Calu3 (cell line): ENCODE measurements at places on chromosomes 1 and 21.

DNA sequence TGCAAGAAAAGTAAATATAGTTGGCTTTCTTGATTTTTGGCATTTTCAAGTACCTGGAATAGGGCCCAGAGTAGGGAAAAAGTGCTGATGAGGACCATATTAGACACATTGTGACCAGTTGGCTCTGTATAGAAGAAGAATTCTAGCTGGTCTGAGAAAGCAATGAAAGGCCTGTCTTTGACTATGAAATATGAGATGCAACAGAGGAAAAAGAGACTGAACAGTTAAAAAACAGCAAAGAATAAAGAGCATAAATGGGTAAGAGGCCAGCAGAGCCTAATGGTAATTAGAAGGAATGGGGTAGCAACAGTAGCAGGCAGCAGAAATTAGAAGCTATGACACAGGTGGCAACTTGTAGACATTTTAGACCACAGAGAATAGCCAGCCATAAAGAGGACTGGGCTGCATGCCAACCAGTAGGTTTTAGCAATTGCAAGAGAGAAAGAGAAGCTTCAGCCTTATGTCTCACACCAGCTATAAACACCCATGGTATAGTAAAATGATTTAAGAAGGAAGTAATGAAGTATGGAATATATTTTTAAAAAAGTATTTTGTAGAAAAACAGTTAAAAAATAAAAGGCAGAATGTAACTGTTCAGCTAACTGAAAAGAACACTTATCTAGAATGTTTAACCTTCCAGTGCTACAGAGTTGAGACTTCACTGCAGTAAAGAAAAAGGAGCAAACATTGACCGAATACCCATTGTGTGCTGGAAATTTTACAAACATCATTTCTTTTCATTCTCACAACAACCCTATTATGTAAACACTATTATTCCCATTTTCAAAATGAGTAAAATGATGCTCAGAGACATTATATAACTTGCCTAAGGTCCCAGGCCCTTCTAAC, 114.1 kb downstream of the LHX4 start:
- H3K27me3 ChIP-seq = no peaks in the 10 kb centered on the region
- H3K27ac ChIP-seq = no peak overlapping the region
- DNase-seq = no peak
- H3K36me3 ChIP-seq = peaks cover 5% of the 10 kb centered on the region
- H3K4me1 ChIP-seq = peaks cover 9% of the 10 kb centered on the region
- no peak overlapping the region for H3K4me3 ChIP-seq

- no peaks in the 10 kb centered on the region for H3K27me3 ChIP-seq
- H3K4me1 ChIP-seq = peaks cover 25% of the 10 kb centered on the region
- H3K4me3 ChIP-seq = peak overlapping the region; percentile 61
- H3K36me3 ChIP-seq = peaks cover 25% of the 10 kb centered on the region
- DNase-seq = peak; percentile 66
Measured at GRCh38 chr1:15424146-15424667, 14.0 kb upstream of the CTRC start.

DNA sequence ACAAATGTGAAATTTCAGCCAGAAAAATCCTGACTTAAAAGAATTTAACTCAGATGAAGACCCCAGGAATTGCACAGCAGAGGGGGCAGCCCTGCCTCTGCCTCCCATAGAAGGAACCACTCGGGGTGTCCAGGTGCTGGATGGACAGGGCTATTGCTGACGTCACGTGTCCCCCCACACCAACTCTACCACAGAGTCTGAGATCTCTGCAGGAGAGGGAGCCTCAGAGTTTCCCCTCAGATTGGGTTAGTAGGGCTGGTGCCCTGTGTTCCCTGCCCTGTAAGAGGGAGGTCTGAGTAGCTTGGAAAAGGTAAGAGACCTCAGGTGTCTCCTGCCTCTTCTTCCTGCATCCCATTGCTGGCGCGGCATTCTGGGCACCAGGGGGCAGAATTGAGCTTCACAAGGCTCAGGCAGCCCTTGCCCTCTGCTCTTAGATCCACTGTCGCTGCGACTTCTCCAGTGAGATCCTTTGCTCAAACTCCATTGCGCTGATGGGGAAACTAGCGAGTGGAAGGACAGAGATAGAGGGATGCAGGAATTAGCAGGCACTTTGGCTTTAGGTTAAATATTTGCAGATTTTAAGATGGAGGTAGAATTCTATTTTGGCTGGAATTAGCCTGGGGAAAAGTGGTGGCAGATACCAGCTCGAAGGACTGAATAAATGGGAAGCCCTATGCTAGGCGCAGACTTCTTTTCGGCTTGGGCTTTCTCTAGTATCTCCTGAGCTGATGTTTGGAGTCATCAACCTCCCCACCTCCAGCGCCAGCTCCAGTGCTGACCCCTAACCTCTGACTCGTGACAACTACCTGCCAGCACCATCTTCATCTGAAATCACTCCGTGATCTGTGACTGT, 42.8 kb upstream of the DMBX1 start:
- H3K36me3 ChIP-seq = peaks cover 4% of the 10 kb centered on the region
- H3K4me3 ChIP-seq = no peak overlapping the region
- DNase-seq = peak; percentile 87
- H3K27me3 ChIP-seq = peaks cover 75% of the 10 kb centered on the region
- H3K27ac ChIP-seq = no peak overlapping the region

GRCh38 chr1:177546346-177546745, 375.6 kb downstream of the BRINP2 start:
- H3K4me3 ChIP-seq = no peak overlapping the region
- H3K27me3 ChIP-seq = no peaks in the 10 kb centered on the region
- H3K36me3 ChIP-seq = no peaks in the 10 kb centered on the region
- H3K27ac ChIP-seq = no peak overlapping the region
- H3K4me1 ChIP-seq = no peaks in the 10 kb centered on the region

GRCh38 chr21:44878053-44878982, 4.8 kb upstream of the PTTG1IP start:
- H3K36me3 ChIP-seq = peaks cover 17% of the 10 kb centered on the region
- no peak for DNase-seq
- H3K4me3 ChIP-seq = no peak overlapping the region

DNA sequence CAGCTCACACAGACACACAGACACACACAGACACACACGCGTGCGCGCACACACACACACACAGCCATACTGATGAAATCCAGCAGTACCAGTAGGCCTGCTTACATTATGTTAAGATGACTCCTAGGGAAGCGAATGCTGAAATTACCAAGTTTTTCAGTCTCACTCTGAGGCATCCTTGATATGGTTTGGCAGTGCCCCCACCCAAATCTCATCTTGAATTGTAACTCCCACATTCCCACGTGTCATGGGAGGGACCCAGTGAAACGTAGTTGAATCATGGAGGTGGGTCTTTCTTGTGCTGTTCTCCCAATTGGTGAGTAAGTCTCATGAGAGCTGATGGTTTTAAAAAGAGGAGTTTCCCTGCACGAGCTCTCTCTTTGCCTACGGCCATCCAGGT, 64.1 kb downstream of the TIAM1 start:
- H3K27me3 ChIP-seq = no peaks in the 10 kb centered on the region
- H3K27ac ChIP-seq = no peak overlapping the region
- no peak for DNase-seq
- peaks cover 13% of the 10 kb centered on the region for H3K4me1 ChIP-seq
- no peak overlapping the region for H3K4me3 ChIP-seq
- no peaks in the 10 kb centered on the region for H3K36me3 ChIP-seq

DNA sequence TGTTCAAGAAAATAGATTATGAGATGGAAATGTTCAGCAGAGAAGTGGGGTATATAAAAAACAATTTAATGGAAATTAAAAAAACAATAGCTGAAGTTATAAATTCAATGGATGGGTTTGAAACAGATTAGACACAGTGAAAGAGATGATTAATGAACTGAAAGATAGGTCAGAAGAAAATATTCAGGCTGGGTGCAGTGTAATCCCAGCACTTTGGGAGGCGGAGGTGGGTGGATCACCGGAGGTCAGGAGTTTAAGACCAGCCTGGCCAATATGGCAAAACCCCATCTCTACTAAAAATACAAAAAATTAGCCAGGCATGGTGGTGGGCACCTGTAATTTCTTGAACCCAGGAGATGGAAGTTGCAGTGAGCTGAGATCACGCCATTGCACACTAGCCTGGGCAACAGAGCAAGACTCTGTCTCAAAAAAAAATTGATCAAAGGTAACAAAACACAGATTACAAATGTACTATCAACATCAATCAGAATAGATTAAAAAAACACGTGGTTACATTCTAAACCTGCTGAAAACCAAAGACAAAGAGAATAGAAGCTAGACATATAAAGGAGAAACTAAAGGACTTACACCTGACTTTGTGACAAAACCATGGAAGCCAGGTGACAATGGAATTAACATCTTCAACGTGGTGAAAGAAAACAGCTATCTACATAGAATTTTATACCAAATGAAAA, 4.8 kb upstream of the SUMO3 start:
- H3K4me3 ChIP-seq = no peak overlapping the region
- no peak overlapping the region for H3K27ac ChIP-seq
- H3K36me3 ChIP-seq = peaks cover 2% of the 10 kb centered on the region
- H3K4me1 ChIP-seq = no peaks in the 10 kb centered on the region

DNA sequence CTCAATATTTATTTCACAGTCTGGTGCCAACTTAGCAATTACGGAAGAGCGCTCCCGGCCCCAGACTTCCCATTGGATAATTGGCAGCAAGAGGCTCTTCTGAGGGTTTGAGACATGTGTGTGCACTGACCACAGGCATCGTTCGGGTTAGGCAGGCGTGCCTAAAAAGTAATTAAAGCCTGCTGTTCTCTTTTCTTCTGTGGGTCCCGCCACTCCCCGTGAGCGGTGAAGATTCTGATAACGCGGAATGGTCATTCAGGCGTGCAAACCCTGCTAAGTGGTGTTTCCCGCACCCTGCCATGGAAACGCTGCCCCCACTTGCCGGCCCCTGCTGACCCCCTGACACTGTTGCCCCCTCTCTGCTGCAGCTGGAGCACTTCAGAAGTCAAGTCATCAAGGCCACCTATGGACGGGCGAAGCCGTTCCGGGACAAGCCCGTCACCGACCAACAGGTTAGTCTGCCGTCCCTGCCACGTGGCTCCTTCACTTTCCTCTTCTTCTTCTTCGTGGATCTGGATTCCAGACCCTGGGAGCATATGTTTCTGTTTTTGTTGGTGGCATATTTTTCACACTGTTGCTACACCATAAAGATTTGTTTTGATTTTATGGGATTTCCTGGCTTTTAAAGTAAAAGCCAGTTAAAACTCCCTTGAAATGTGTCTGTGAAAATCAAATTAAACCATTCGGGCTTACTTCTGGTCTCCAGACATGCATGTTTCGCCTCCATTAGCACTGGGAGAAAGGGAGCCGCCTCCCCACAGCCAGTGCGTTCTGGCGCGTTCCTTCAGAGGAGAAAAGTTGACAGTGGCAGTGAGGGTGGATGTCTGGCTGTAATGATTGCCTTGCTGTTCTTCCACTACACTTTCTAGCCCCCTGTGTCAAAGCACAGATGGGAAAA, 79.9 kb downstream of the FHAD1 start:
- H3K4me3 ChIP-seq = no peak overlapping the region
- H3K36me3 ChIP-seq = no peaks in the 10 kb centered on the region
- DNase-seq = no peak
- no peaks in the 10 kb centered on the region for H3K4me1 ChIP-seq
- peaks cover 14% of the 10 kb centered on the region for H3K27me3 ChIP-seq

DNA sequence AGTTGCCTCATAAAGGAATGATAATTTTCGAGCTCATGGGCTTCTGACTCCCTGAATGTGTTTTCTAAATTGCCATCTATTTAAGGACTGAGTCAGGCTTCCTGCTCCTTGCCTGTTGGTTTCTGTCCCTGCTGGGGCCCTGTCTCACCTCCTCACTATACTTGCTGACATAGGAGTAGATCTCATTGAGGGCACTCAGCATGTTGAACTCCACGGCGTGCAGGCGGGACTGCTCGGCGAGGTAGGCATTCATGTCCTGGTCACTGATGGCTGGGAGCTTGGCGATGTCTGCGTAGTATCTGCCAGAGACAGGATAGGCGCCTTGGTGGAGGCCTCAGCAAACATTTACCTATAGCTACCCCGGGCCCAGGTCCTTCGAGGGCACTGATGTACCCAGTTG, 116.9 kb upstream of the CD34 start:
- H3K27ac ChIP-seq = no peak overlapping the region
- no peak overlapping the region for H3K4me3 ChIP-seq
- H3K27me3 ChIP-seq = peaks cover 10% of the 10 kb centered on the region

DNA sequence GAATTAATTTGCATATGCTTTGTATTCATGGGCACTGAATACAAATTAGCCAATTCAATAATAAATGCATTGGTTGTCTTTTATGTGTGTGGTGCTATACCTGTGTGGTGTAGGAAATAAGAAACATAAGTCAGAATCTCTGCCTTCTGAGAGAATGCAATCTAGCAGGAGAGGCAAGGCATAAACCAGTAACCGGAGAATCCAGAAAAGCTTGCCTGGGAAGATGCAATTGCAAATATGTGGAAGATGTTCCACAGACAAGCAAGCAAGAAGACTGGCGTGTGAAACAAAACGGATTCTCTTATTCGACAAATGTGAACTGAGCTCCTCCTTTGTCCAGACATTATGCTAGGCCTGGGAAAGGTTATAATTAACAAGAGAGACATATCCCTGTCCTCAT, 134.3 kb downstream of the NR5A2 start:
- H3K4me1 ChIP-seq = peaks cover 22% of the 10 kb centered on the region
- H3K27ac ChIP-seq = no peak overlapping the region
- H3K27me3 ChIP-seq = no peaks in the 10 kb centered on the region
- DNase-seq = no peak
- no peaks in the 10 kb centered on the region for H3K36me3 ChIP-seq

GRCh38 chr1:207389728-207390464, 64.2 kb upstream of the CR2 start:
- no peak for DNase-seq
- H3K4me1 ChIP-seq = peaks cover 39% of the 10 kb centered on the region
- peaks cover 25% of the 10 kb centered on the region for H3K36me3 ChIP-seq
- H3K4me3 ChIP-seq = no peak overlapping the region

DNA sequence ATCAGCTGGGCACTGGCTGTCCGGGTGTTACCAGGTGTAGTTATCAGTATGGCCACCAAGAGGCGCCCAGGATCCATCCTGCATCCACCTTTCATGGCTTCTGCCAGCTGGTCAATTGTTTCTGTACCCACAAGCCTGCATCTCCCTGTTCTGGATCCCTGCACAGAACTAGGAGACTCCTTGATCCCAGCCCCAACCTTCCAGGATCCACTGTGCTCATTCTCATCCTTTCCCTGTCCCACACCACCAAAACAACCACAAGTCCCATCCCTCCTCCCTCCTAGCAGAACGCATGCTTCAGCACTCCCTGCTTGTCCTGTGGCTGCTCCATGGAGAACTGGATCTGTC, 27.2 kb upstream of the FOXE3 start:
- DNase-seq = peak; percentile 81
- H3K36me3 ChIP-seq = peaks cover 36% of the 10 kb centered on the region
- no peak overlapping the region for H3K27ac ChIP-seq
- no peaks in the 10 kb centered on the region for H3K4me1 ChIP-seq
- peaks cover 22% of the 10 kb centered on the region for H3K27me3 ChIP-seq

DNA sequence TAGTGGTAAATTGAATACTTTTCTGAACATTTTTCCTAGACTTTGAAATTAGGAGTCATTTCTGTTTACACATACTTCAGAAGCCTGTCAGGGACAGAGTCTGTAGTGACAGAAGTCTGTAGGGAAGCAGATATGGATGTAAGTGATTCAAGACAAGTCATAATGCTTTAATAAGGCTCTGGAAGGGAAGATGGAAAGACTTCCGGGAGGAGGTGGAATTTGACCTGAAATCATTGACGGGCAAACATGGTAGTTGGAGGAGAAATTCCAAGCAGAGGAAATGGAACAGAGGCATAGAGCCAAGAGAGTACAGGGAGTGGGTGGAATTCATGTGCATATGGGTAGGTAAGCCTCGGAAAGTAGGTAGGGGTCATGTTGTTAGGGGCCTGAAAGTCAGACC, 22.5 kb downstream of the CAMTA1 start:
- no peaks in the 10 kb centered on the region for H3K36me3 ChIP-seq
- no peak overlapping the region for H3K27ac ChIP-seq
- no peak for DNase-seq
- no peak overlapping the region for H3K4me3 ChIP-seq
